GM23248 (cell line): ENCODE measurements at places on chromosomes 7 and 10. TPM values are rescaled to one million over a fixed set of nuclear protein-coding genes. Genes with fewer than 3 reads are reported as not detected.

Gene MYL10
- total RNA-seq, result not detected in 2 replicates

Gene FRAT1
- 1.6 and 1.8 TPM in 2 replicates for total RNA-seq

Gene AIMP2
- total RNA-seq, result 57.7 and 74.6 TPM in 2 replicates

Gene KCNIP2
- 0.22 TPM in 1 of 2 replicates, not detected in the other for total RNA-seq

Gene SLC26A3
- total RNA-seq, result not detected in 2 replicates

Gene DEPP1
- 7.0 and 10.1 TPM in 2 replicates for total RNA-seq

Gene HOXA6
- 0.51 and 3.2 TPM in 2 replicates for total RNA-seq

Gene LZTS2
- 95.2 and 113 TPM in 2 replicates for total RNA-seq

Gene OR9A2
- not detected in 2 replicates for total RNA-seq

Gene CHST3
- total RNA-seq, result 42.2 and 43.3 TPM in 2 replicates

Gene LBX1
- total RNA-seq, result not detected in 2 replicates

Gene MRLN
- not detected in 2 replicates for total RNA-seq

Gene ITGB8
- total RNA-seq, result 9.9 and 11.9 TPM in 2 replicates

Gene CUZD1
- 0.11 and 0.13 TPM in 2 replicates for total RNA-seq

Gene SFMBT2
- total RNA-seq, result 0.13 and 0.22 TPM in 2 replicates

Gene EPHB6
- 0.11 and 0.13 TPM in 2 replicates for total RNA-seq

Gene DRGX
- total RNA-seq, result not detected in 2 replicates

Gene MXI1
- 25.7 and 32.2 TPM in 2 replicates for total RNA-seq

Gene ITGB1
- total RNA-seq, result 5,235 and 7,382 TPM in 2 replicates

Gene INHBA
- total RNA-seq, result 5.2 and 5.5 TPM in 2 replicates

Gene ZNF727
- total RNA-seq, result not detected in 2 replicates

Gene CPVL
- not detected in 2 replicates for total RNA-seq

Gene FAM3C
- total RNA-seq, result 38.6 and 43.5 TPM in 2 replicates

Gene APBB1IP
- total RNA-seq, result 7.3 and 9.4 TPM in 2 replicates

Gene CPA4
- total RNA-seq, result 8.6 and 16.7 TPM in 2 replicates

Gene WDR37
- 12.8 and 16.5 TPM in 2 replicates for total RNA-seq

Gene PRF1
- total RNA-seq, result not detected in 2 replicates

Gene SFTPA2
- not detected in 2 replicates for total RNA-seq

Gene AGBL3
- total RNA-seq, result 2.4 TPM in 2 replicates

Gene ZNF804B
- total RNA-seq, result not detected in 2 replicates

Gene CPN1
- total RNA-seq, result not detected in 2 replicates

Gene ENTPD1
- total RNA-seq, result not detected in 2 replicates

Gene SKIDA1
- not detected in 2 replicates for total RNA-seq

Gene CHAT
- not detected in 2 replicates for total RNA-seq

Gene ANKRD30A
- total RNA-seq, result not detected in 2 replicates

Gene BNIP3
- 283 and 423 TPM in 2 replicates for total RNA-seq

Gene SPDYE5
- total RNA-seq, result not detected in 2 replicates

Gene CASD1
- 11.1 and 12.3 TPM in 2 replicates for total RNA-seq

Gene PLEKHA8
- 10.3 and 15.3 TPM in 2 replicates for total RNA-seq

Gene TMEM176B
- total RNA-seq, result not detected in 2 replicates

Gene AKR1C8
- total RNA-seq, result not detected in 2 replicates

Gene LIPK
- total RNA-seq, result not detected in 2 replicates

Gene UPK3B
- 0.11 TPM in 1 of 2 replicates, not detected in the other for total RNA-seq

Gene MYOZ1
- 0.32 TPM in 1 of 2 replicates, not detected in the other for total RNA-seq

Gene PTF1A
- total RNA-seq, result not detected in 2 replicates

Gene CYP3A4
- total RNA-seq, result not detected in 2 replicates

Gene TMEM184A
- not detected in 2 replicates for total RNA-seq

Gene PURB
- 17.0 and 17.3 TPM in 2 replicates for total RNA-seq

Gene SLC18A2
- not detected in 2 replicates for total RNA-seq

Gene SMKR1
- total RNA-seq, result not detected in 2 replicates

Gene UNCX
- not detected in 2 replicates for total RNA-seq

Gene CRTAC1
- 0.13 TPM in 1 of 2 replicates, not detected in the other for total RNA-seq

Gene LRGUK
- 0.13 TPM in 1 of 2 replicates, not detected in the other for total RNA-seq

Gene TBX20
- total RNA-seq, result not detected in 2 replicates

Gene SLC18A3
- not detected in 2 replicates for total RNA-seq

Gene NEUROG3
- total RNA-seq, result not detected in 2 replicates

Gene PRSS37
- total RNA-seq, result not detected in 2 replicates

Gene CTAGE4
- 1.3 TPM in 1 of 2 replicates, not detected in the other for total RNA-seq

Gene PLAC9
- 8.8 and 19.6 TPM in 2 replicates for total RNA-seq
